ENCODE measurements at places on chromosomes 4 and X.
A peak's percentile ranks its signal among the peaks of the same experiment; 100 is the strongest.

DNA sequence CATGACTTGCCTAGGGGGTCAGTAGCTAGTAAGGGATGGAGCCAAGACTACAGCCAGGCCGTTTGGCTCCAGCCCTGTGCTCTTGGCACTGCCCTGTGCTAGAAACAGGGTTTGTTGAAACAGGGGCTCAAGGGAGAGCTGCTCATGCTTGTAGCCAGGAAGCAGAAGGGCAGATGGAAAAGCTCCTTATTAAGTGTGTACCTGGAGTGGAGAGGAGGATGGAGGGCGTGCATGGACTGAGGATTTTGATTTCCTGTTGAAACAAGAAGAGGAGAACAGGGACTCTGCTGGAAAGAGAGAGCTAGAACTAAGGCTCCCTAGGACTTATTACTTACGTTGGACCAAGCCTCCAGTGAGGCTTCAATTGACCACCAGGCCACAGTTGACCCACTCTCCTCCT, 363.0 kb downstream of the MID1IP1 start:
- peaks cover 31% of the 10 kb centered on the region for H3K27me3 ChIP-seq
- no peaks in the 10 kb centered on the region for H3K36me3 ChIP-seq
- DNase-seq: no peak

GRCh38 chrX:34631479-34632220, 25.4 kb downstream of the TMEM47 start:
- peaks cover 7% of the 10 kb centered on the region for H3K4me1 ChIP-seq
- peaks cover 11% of the 10 kb centered on the region for H3K36me3 ChIP-seq
- H3K27ac ChIP-seq: no peak overlapping the region

GRCh38 chr4:40559585-40560465, 69.8 kb downstream of the RBM47 start:
- no peak overlapping the region for H3K4me3 ChIP-seq
- no peak overlapping the region for H3K27ac ChIP-seq
- DNase-seq: no peak
- H3K27me3 ChIP-seq: no peaks in the 10 kb centered on the region

DNA sequence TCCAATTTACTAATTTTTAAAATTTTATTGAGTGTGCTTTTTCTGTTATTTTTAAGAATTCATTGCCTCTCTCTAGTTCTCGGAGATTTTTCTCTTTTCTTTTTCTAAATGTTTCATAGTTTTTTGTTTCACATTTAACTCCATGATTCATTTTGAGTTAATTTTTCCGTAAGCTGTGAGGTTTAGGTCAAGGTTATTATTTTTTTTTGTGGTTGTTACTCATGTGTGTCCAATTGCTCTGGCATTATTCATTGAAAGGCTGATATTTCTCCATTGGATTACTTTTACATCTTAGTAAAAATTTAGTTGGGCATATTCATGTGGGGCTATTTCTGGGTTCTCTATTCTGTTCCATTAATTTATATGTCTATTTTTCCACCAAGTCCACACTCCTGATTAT, 220.8 kb downstream of the MID1IP1 start:
- DNase-seq: no peak
- H3K27me3 ChIP-seq: no peaks in the 10 kb centered on the region
- H3K36me3 ChIP-seq: no peaks in the 10 kb centered on the region
- H3K4me1 ChIP-seq: peaks cover 19% of the 10 kb centered on the region

DNA sequence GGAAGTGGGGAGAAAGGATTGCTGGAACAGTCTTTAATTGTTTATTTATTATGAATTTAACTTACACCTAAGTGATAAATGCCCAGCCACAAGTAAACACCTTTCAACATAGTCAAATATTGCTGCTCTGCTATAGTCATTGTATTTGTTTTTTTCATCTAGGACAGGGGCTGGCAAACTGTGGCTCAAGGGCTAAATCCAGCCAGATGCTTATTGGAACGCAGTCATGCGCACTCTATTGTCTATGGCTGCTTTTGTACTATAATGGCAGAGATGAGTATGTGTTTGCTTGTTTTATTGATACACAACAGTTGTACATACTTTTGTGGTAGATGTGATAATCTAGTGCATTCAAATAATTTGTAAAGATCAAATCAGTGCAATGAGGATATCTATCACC, 95.3 kb downstream of the ZAR1 start:
- H3K27me3 ChIP-seq: no peaks in the 10 kb centered on the region
- H3K4me3 ChIP-seq: no peak overlapping the region
- no peaks in the 10 kb centered on the region for H3K4me1 ChIP-seq
- H3K36me3 ChIP-seq: peaks cover 12% of the 10 kb centered on the region
- no peak overlapping the region for H3K27ac ChIP-seq
- DNase-seq: no peak

GRCh38 chr4:166277401-166277800, 404.4 kb downstream of the TLL1 start:
- H3K27me3 ChIP-seq: no peaks in the 10 kb centered on the region
- no peak for DNase-seq
- H3K36me3 ChIP-seq: no peaks in the 10 kb centered on the region
- H3K4me1 ChIP-seq: no peaks in the 10 kb centered on the region

DNA sequence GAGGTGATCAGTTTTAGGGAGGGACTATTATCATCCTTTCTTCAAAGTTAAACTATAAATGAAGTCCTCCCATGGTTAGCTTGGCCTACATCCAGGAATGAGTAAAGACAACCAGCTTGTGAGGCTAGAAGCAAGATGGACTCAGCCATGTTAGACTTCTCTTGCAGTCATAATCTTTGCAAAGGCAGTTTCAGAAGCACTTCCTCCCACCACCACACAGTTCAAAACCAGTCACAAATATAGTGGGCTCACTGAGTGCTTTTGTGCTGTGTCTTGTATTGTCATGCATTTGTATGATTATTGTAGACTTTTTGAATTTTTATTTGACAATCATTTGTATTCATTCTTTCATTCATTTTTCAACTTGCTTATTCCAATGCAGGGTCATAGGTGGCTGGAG, 204.5 kb downstream of the ZNF674 start:
- H3K4me3 ChIP-seq: no peak overlapping the region
- peaks cover 8% of the 10 kb centered on the region for H3K36me3 ChIP-seq
- no peak overlapping the region for H3K27ac ChIP-seq
- H3K4me1 ChIP-seq: peaks cover 5% of the 10 kb centered on the region

DNA sequence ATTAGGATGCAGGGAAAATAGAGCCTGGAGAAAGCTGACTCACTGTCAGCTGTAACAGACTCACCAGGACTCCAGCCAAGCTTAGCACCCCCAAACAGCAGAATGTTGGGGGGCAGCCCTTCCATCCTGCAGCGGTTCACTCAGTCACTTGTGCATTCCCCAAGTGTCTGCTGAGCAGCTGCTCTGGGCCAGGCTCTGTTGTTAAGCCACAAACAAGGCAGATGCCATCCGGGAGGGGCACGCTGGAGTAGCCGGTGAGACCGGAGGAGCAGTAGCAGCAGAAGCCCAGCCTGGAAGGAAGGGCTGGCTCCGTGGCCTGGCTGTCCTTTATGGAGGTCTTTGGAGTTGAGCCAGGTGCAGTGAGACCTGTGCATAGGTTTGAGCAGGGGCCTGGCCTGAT, 22.0 kb downstream of the CCNQ start:
- no peak overlapping the region for H3K27ac ChIP-seq
- no peak for DNase-seq
- no peaks in the 10 kb centered on the region for H3K36me3 ChIP-seq

DNA sequence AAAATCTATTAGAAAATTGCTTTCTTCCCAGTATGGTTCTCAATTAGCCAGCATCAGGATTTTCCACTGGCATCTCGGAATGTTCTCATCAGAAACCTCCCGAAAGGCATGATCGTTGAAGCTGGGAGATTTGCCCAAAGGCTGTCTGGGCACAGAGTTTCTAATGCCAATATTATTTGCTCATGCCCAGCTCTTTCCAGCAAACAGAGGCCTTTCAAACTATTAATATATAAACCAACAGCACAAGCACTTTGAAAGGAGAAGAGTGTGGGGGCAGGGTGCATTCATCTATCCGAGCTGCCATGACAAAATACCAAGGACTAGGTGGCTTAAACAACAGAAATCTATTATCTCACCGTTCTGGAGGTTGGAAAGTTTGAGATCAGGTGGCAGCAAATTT, 88.3 kb upstream of the MSX1 start:
- H3K4me1 ChIP-seq: peaks cover 5% of the 10 kb centered on the region
- no peak overlapping the region for H3K27ac ChIP-seq
- no peaks in the 10 kb centered on the region for H3K36me3 ChIP-seq
- DNase-seq: no peak
- no peak overlapping the region for H3K4me3 ChIP-seq

- H3K4me3 ChIP-seq: no peak overlapping the region
- DNase-seq: no peak
- H3K4me1 ChIP-seq: peaks cover 3% of the 10 kb centered on the region
- peak overlapping the region; percentile 57 for H3K27ac ChIP-seq
- no peaks in the 10 kb centered on the region for H3K36me3 ChIP-seq
- no peaks in the 10 kb centered on the region for H3K27me3 ChIP-seq
Measured at GRCh38 chr4:2832309-2832980, 11.2 kb upstream of the ADD1 start.

DNA sequence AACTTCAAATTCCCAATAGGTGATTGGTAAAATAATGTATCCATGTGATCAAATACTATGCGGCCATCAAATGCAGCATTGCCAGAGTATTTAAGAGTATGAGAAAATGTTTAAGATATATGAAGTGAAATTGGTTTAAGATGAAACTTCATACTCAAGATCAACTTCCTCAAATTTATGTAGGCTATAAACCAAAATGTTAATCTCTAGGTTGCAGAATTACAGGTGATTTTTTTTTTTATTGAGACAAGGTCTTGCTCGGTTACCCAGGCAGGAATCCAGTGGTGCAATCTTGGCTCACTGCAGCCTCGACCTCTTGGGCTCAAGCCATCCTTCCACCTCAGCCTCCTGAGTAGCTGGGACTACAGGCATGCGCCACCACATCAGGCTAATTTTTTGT, 25.3 kb downstream of the ACSL4 start:
- DNase-seq: no peak
- no peak overlapping the region for H3K27ac ChIP-seq
- H3K4me3 ChIP-seq: no peak overlapping the region
- H3K36me3 ChIP-seq: no peaks in the 10 kb centered on the region

DNA sequence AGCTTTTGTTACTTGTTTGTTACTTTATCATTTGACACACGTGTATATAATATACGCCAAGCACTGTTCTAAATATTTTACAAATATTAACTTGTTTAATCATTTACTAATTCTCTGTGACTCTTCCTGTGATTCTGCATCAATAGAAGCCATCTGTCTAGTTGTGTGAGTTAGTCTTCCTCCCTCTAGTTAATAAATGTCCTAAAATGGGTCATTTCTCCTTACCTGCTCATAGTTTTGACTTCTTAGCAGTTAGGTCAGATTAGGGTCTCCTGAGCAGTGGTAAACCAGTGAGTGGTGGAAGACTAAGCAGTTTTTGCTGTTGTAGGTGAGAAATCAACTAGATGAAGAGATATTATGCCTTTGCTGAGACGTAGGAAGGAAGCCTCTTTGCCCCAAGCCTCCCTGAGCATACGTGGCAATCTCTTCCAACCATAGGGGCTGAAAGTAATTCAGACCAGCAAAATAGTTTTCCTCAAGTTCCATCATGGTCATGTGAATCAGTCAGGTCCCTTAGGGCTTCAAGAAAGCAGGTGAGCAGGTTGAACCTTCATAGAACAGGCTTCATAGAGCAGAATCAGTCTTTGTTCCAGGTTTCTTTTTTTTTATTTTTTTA, 38.7 kb upstream of the THOC2 start:
- no peak overlapping the region for H3K27ac ChIP-seq
- no peak for DNase-seq
- no peak overlapping the region for H3K4me3 ChIP-seq

- no peak for DNase-seq
- peaks cover 3% of the 10 kb centered on the region for H3K36me3 ChIP-seq
- H3K4me3 ChIP-seq: no peak overlapping the region
- H3K27me3 ChIP-seq: no peaks in the 10 kb centered on the region
- peaks cover 12% of the 10 kb centered on the region for H3K4me1 ChIP-seq
- H3K27ac ChIP-seq: no peak overlapping the region
Measured at GRCh38 chrX:72100051-72100755, 31.5 kb downstream of the RTL5 start.

DNA sequence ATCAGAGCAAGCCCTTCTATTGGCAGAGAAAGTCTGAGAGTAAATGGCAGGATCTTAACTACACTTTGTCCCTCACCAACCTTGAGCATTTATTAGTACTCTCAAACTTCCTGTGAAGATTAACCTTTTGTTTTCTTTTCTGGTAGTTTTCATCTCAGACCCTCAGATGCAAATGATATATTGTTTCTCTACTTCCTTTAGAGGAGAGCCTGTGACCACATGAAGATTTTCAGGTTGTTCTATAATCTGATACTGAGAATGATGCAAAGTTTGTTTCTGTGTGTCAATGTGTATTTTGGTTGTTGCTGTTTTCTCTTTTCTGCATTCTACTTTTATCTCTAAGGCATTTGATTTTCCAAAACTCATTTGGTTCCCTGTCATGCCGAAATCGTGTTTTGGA, 165.8 kb upstream of the CYSLTR1 start:
- H3K27me3 ChIP-seq: no peaks in the 10 kb centered on the region
- DNase-seq: no peak
- no peak overlapping the region for H3K4me3 ChIP-seq
- H3K36me3 ChIP-seq: no peaks in the 10 kb centered on the region
- H3K27ac ChIP-seq: no peak overlapping the region
- H3K4me1 ChIP-seq: peaks cover 7% of the 10 kb centered on the region

- H3K4me1 ChIP-seq: peaks cover 3% of the 10 kb centered on the region
- DNase-seq: no peak
- H3K4me3 ChIP-seq: no peak overlapping the region
- H3K27me3 ChIP-seq: peaks cover 8% of the 10 kb centered on the region
- no peaks in the 10 kb centered on the region for H3K36me3 ChIP-seq
Measured at GRCh38 chr4:6123541-6123940, 76.8 kb downstream of the JAKMIP1 start.

DNA sequence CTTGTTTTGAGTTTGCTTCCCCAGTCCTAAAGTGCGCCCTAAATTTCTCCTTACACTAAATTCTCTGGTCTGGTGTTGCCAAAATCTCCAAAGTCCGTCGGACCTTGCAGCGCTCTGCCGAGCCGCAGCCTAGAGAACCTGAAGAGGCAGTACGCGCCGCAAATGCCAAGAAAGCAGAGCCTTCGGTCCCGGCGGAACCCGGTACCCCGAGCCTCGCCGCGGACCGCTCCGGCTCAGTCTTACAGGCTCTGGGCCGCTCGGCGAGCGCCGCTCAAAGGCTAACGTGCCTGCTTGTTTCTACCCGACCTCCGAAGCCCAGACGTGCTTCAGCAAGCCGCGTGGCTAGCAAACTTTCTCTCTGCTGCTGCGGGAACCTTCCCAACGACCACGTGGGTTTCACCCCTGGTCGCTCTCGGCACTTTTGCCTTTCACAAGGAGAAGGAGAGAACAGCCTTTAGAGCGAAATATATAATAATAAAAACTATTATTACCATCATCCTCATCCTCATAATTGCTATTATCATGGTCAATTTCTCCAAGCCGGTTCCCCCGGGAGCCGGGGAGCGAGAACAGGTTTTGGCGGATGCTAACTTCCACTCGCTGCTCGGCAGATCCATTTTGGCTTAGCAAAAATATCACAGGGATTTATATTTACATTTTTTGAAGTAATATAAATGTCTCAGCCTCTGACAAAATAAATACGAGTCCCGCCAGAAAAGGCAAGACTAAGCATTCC, 2.2 kb upstream of the HTR2C start:
- peaks cover 27% of the 10 kb centered on the region for H3K4me1 ChIP-seq
- peaks cover 2% of the 10 kb centered on the region for H3K36me3 ChIP-seq
- no peak for DNase-seq
- H3K4me3 ChIP-seq: peak overlapping the region; percentile 68

GRCh38 chr4:56440983-56441382, 4.9 kb downstream of the PAICS start:
- no peaks in the 10 kb centered on the region for H3K27me3 ChIP-seq
- H3K4me1 ChIP-seq: peaks cover 46% of the 10 kb centered on the region
- peaks cover 6% of the 10 kb centered on the region for H3K36me3 ChIP-seq
- H3K4me3 ChIP-seq: peak overlapping the region; percentile 25
- no peak for DNase-seq
- H3K27ac ChIP-seq: no peak overlapping the region
